ENCODE measurements at places on chromosomes 16 and 17.

DNA sequence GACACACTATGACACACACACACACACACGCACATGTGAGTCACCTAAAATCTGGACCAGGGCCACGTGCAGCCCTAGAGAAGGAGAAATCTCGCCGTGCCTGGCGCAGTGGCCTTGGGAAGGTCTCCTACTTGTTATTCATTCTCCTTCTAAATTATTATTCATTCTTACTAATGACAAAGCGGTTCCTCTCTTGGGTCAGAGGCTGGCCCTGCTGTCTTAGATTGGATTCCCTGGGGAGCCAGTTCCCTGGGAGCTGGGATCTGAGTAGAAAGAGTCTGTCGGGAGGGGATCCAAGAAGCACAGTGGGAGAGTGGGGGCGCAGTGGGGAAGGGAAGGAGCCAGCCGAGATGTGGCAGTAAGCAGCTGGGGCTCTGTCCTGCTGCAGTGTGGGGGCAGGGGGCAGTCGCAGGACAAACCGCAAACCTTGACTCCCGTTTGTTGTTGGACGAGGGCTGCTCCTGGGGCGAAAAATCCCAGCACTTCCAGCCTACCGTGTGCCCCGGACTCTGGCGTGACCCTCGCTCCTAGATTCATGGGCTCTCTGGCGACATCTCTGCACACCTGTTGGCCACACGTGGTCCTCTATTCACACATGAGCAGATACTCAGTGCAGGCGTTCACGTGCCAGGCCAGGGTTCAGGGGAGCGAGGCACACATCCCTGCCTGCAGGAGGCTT is 18.7 kb upstream of the JPH3 start:
- peak; percentile 66 for DNase-seq

GRCh38 chr17:3385869-3386816 is at the start of gene OR3A2:
Gene OR3A2, minus strand, starts transcription at chr17:3386308.
- no peak for DNase-seq

GRCh38 chr16:62950351-62950750 is 914.1 kb upstream of the CDH8 start:
- DNase-seq: no peak

DNA sequence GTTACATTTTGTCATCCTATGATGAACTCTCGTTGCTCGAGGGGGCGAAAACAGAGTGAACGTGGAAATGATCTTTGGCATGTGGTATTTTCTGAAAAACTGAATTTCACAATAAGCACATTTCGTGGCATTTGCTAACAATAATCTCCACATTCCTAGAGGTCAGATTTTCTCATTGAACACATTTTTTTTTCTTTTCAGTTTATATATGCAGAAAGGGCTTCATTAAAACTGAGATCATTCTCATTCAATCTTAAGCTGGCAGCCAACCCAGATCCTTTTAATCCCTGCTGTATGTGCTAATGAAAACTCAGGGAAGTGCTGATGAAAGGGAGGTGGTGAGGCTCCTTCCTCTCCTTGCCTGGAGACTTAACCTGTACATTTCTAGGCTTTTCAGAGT is 52.6 kb downstream of the PRKCA start:
- no peak for DNase-seq

- DNase-seq: no peak
Measured at GRCh38 chr17:19380481-19381301, 2.4 kb downstream of the MAPK7 start.

DNA sequence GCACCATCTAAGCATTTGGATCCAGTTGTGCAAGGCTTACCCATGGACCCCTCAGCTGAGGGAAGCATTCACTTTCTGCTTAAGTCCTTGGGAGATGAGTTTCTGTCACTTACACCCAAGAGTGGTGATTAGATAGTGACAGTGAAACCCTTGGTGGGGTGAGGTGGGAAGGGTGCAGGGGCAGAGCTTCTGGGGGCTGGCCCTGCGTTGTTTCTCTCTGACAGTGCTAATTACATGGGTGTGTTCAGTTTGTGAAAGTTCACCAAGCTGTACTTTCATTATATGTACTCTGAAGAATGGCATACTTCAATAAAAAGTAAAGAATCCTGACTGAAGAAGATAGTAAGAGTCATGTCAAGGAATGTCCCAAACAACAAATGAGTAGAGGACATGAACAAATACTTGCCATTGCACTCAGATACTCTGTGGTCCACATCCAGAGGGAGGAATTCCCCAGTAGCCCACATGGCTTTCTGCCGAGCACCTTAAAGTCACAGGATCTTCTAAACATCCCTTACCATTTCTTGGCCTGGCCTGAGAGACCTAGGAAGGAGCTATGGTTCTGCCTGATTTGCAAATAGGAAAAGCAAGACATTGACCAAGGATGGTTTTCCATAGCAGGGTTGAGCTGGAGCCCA is 8.4 kb downstream of the CHST6 start:
- no peak for DNase-seq

DNA sequence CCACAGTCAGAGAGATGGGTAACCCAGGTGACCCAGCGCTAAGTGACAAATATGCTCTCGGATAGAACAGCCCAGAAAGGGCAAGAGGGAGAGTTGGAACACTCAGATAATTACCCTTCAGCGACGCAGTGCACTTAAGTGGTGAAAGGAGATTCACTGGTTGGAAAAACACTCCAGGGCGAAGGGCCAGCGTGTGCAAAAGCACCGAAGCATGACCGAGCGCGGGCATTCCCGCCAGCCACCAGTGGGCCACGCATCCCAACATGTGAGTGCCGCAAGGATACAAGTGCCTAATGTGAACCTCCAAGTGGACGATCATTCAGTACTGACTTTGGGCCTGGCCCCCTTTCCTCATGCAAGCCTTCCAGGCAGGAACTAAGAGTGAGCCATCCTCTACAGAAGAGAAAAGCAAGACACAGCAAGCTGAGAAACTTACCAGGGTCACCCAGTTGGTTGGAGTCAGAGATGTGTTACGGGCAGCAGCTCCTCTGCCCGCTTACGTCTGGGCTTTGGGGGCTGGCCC is 258.4 kb downstream of the C16orf95 start:
- peak; percentile 30 for DNase-seq

GRCh38 chr16:84751947-84752346 is 52.1 kb downstream of the USP10 start:
- no peak for DNase-seq

GRCh38 chr16:4613636-4614570 is 785 bp downstream of the UBALD1 start:
- DNase-seq: no peak

DNA sequence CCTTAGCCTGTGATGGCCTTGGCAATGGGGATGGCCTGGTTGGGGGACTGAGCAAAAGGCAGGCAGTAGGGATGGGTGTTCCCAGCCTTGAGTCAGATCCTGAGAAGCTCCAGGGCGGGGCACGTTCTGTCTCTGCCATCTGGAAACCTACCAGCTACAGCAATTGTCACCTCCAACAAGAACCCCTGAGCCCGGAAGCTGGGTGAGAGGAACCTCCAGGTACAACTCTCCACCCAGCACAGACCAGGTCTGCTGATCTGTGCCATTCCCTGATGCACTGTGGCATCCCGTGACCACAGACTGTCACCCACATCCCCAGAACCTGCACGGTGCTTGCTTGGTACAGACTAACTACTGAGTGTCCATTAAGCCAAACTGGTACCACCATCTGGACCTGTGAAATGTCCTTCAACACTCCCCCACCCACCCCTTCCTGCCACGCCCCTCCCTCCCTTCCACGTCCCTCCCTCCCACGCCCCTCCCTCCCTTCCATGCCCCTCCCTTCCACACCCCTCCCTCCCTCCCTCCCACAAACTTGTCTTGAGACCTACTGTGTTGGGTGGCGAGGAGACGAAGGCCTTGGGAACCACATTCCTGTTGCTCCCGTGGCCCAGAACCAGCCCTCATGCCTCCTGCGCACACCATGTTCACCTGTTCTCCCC is 16.6 kb downstream of the MYO15B start:
- DNase-seq: no peak

- DNase-seq: no peak
Measured at GRCh38 chr16:49660626-49661025, 195.3 kb downstream of the ZNF423 start.

- DNase-seq: no peak
Measured at GRCh38 chr16:62254847-62255246, 218.6 kb upstream of the CDH8 start.

GRCh38 chr17:49978501-49978900 is 9.5 kb downstream of the DLX4 start:
- no peak for DNase-seq

- DNase-seq: no peak
Measured at GRCh38 chr17:74006371-74006770, 197.1 kb upstream of the RPL38 start.

GRCh38 chr17:1742371-1743087 is at the start of gene SERPINF2:
Gene SERPINF2, plus strand, starts transcription at chr17:1742871. Its CDS starts 2,125 bp downstream, at chr17:1744996.
- DNase-seq: no peak

DNA sequence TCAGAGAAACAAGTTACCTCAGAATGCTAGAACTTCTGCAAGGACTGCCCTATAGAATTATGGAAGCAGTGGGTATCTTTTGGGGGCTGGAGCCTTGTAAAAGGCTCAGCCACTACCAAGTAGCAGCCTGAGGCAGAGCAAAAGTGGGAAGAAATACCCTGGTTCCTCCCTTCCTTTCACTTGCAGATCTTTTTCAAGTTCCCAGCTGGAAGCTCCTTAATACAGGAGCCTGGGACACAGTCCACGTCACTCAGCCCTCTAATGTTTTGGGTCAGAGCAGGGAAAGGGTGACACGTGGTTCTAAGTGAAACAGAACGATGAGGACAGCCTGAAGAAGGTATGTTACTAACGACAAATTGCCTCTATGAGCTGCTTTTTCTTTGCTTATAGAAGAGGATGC is 93.1 kb downstream of the CNTNAP4 start:
- no peak for DNase-seq

DNA sequence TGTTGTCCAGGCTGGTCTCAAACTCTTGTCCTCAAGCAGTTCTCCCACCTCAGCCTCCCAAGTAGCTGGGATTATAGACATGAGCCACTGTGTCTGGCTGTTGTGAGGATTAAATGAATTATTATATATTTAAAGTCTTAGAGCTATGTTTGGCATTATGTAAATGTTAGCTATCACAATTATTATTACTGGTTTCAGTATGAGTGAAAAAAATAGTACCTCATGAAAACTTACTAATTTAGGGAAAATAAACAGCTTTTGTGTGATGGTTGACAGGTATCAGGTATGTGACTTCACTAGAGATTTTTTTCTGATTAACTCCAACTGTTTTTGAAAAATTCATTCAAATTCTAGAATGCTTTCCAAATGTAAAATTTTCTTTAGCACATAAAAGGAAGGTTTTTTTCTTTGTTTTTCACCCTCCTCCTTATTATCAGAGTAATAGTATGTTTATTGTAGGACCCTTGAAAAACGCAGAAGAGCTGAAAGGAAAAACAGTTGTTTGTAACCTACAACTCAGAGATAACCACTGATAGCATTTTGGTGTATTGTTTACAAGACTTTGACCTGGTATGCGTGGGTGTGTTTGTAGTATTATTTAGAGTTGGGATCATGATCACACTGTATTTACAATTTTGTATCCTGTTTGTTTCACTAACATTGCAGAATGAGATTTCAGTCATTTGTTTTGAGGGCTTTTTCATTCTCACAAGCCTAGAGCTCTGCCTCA is 13.2 kb downstream of the NLK start:
- DNase-seq: no peak

- peak; percentile 67 for DNase-seq
Measured at GRCh38 chr17:8162233-8162996, at the start of gene VAMP2. Gene VAMP2, minus strand, starts transcription at chr17:8162948. Its CDS starts 69 bp downstream, at chr17:8162879.

GRCh38 chr16:22353191-22353919 is 21.1 kb downstream of the CDR2 start:
- peak; percentile 61 for DNase-seq

DNA sequence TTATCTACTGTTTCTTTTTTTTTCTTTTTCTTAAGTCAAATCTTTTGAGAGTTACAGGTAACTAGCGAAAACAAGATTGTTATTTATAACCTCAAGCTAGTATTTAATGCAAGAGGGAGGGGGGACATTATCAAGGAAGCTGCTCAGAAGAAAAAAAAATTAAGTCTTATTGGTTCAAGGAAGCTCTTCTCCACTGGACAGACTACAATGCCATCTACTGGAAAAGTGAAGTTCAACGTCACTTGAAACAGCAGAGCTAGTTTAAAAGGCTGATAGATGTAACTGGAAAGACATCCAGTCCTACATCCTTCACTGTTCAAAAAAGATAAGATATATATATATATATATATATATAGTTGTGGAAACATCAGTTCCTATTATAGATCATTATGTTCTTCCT is 418.0 kb upstream of the PSMD7 start:
- no peak for DNase-seq

GRCh38 chr16:27315333-27316037 is 1.7 kb downstream of the IL4R start:
- no peak for DNase-seq

DNA sequence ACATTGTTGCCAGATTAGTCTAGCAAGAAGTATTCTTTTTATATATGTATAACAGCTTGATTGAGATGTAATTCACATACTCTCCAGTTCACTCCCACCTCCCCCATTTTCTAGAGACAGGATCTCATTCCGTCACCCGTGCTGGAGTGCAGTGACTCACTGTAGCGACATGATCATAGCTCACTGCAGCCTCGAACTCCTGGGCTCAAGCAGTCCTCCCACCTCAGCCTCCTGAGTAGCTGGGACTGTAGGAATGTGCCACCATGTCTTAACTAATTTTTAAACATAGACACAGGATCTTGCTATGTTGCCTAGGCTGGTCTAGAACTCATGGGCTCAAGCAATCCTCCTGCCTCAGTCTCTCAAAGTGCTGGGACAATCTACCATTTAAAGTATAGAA is 3.3 kb upstream of the RSAD1 start:
- no peak for DNase-seq

DNA sequence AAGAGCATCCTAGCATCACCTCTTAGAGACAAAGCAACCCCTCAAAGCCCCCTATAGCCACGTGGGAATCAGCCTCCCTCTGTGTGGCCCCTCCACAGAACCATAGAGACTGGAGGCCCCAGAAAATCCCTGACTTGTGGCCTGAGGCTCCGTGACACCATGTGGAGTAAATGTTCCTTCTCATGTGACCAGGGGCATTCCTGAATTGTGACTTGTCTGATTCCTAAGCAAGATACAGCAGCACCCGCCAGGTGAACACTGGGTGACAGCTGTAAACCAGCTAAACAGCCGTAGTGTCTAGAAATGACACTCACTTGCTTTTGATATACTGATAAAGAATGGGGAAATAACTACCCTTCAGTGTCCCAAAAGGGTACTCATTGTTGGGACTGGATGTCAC is 79.0 kb downstream of the DYNLRB2 start:
- DNase-seq: no peak

DNA sequence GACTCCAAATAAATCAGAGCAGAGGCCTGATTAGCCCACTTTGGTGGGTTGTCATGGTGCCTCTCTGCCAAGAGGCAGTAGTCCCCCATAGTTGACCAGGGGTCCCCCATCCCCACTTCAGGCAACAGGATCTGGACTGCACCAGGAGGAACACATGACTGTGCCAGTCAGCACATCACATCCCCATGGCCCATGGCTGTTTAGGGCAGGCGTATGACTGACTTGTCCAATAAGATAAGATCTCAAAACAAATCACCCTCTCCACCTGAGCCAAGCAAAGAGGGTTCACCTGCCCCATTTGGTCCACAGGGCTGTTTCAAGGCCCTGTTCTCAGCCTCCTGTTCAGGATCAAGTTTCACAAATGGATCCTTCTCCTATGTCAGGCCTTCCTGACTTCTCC is 93.3 kb downstream of the C16orf78 start:
- no peak for DNase-seq

GRCh38 chr17:77150196-77150595 is 9.4 kb downstream of the SEC14L1 start:
- DNase-seq: no peak

- DNase-seq: no peak
Measured at GRCh38 chr16:51592001-51592501, 441.0 kb upstream of the SALL1 start.

- DNase-seq: no peak
Measured at GRCh38 chr17:74234486-74234885, 21.1 kb downstream of the TTYH2 start.
